ENCODE measurements at places on chromosomes 7 and 10.

DNA sequence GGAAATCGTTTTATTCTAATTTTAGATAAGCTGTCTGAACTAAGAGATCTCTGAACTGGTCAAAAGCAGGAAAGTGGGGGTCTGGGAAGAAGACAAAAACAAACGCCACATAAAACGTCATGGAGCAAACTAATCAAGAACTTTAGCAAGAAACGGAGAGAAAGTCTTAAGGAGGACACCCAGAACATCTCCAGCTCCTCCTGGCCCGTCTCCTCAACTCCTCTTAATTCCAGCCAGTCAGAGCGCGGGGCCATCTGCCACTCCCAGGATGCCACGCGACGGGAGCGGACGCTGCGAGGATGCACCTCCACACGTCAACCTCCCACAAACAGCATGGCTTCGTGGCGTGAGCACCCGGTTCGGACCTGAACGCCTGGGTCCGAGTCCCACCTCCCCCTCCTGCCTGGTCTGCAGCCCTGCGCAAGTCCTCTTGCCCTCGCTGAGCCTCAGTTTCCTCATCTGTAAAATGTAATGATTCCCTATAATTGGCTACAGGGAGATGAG, 598 bp downstream of the MMS19 start:
- DNase-seq = peak; percentile 84

DNA sequence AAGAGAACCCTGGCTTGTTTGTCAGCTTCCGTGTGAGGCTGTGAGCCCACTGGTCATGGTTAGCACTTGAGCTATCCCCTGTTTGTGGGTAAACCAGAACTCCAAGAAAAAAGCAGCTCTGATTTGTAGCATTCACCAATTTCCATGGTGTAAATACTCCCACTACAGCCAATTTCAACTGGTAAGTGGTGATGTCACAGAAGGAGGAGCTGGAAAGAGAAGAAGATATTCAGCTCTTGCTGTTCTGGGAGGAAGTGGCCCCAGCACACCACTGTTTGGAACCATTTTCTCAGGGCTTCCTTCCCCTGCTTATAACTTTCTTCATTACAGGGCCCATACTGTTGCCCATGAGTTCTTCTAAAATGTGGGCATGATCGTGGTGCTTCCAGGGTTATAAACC, 500.1 kb upstream of the ZMIZ1 start:
- DNase-seq = no peak

DNA sequence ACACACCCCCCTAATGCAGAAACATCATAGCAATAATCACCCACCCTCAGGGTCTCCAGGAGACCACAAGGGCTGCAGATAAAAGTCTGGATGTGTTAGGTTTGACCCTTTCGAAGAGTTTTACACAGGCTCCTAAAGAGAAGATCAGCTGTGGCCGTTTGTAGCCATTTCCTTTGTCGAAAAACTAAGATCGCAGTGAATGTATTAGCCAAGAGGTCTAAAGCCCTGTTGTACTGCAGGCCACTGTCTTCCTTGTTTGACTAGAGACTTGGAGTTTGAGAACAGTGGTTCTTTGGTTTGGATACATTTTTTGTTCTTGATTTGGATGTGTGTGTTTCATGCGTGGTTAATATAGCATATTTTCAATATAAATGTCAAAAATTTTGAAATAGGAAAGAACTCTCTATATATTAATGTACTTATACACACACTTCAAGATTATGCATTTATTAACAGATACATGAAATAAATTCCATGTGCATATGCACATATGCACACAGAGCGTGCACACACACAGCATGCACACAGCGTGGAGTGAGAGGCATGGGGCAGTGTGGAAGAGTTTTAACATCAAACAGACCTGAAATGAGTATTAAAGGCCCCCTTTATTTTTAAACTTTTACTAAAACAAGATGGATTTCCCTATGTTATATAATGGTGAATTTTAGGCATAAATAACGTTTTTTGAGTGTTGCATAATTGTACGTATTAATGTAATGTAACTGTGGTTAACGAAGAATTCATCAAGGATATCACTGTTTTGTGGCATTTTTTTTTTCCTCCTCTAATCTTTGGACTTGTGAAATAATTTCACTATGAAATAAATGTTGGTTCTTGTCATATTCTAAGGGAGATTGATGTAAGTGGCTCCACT, 2.2 kb downstream of the IKZF1 start:
- DNase-seq = no peak

DNA sequence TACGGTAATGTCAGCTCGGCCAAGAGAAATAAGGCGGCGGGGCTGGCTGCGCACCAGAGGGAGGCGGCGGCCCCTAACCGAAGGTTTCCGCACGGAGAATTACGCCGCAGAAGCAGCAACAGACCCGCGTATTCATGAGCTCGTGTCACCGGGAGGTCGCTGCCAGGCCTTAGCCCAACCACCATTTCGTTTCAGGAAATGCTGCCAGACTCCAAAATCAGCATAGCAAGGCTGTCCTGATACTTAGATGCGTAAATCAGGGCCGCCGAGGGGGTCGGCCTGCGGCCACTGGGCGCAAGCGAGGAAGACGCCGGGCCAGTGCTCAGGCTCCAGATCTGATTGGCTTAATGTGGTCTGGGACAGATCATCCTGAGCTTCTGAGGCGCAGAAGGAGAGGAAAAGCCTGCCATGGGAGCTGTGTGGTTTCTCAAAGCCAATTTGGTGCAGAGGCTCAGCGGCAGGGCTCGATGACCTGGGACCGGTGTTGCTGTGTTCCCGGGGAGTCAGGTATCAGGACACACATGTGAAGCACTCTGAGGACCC, 247.9 kb downstream of the BAMBI start:
- DNase-seq = no peak

DNA sequence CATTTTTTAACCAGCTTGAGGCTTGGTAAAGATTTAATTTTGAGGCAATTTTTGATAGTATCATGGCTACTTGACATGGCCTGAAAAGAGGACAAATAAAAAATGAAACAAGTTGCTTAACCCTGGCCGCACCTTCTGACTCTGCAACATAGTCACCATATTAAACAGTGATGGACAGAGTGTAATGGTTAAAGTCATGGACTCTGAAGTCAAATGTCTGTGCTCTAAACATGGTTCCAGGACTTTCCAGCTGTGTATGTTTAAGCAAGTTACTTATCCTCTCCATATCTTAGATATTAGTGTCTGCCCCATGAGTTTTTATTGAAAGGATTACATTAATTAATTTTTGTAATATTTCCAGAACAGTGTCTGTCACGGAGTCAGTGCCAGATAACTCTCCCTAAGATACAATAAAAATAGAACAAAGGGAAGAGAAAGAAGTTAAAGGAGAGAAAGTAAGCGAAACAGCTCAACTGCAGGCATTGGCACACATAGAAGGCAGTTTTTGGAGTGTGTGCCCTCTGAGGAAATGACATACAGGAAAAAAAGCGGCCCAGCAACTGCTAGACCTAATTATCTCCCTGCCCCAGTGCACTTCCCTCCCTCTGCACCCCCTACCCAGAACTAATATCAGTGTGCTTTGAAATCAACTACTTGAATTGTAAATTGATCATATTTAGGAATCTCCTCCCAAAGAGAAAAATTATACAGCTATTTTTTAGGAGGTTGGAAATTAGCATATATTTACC, 65.3 kb downstream of the MACC1 start:
- DNase-seq = no peak
